Activated T-helper 9 cell treated with anti-CD3 and anti-CD28 coated beads, Interleukin-2, amount 50 U/mL, for 16 hours (primary cell): ENCODE measurements at places on chromosomes 11 and 22.

- no peak for DNase-seq
These were observed 1.1 kb downstream of the FCHSD2 start for GRCh38 chr11:73141031-73141308.

DNA sequence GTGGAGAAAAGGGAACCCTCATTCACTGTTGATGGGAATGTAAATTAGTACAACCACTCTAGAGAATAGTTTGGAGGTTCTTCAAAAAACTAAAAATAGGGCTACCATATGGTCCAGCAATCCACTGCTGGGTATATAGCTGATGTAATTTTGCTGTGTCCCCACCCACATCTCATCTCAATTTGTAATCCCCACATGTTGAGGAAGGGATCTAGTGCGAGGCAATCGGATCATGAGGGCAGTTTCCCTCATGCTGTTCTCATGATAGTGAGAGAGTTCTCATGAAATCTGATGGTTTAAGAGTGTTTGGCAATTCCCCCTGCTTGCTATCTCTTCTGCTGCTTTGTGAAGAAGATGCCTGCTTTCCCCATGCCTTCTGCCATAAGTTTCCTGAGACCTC lies 17.1 kb upstream of the OR52M1 start:
- no peak for DNase-seq

GRCh38 chr22:21939461-21939913 lies 13.2 kb downstream of the PPM1F start:
- no peak for DNase-seq

- no peak for DNase-seq
These were observed 277.6 kb downstream of the TTC28 start for GRCh38 chr22:28402060-28402459.

DNA sequence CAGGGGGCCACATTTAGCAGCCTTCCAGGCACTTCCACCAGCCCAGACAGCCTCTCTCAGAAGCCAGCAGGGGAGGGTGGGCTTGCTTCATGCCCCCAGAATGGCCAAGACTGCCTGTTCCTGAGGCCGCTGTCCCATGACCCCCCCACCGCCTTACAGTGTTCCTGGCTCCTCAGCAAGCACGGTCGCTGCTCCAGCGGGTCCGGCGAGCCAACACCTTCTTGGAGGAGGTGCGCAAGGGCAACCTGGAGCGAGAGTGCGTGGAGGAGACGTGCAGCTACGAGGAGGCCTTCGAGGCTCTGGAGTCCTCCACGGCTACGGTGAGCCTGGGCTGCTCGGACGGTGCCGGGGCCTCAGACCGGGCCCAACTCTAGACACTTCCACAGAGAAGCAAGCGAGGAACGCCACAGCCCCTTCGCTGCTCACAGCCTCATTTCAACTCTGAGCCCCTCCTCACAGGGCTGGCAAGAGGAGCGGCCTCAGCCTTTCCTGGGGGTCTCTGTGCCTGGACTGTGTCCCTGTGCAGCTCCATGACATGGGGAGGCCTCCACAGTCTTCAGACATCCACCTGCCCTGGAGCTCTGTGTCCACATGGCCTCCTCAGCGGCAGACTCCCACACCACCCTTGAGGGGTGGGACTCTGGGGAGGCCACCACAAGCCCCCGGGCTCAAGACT lies 668 bp downstream of the F2 start:
- no peak for DNase-seq

DNA sequence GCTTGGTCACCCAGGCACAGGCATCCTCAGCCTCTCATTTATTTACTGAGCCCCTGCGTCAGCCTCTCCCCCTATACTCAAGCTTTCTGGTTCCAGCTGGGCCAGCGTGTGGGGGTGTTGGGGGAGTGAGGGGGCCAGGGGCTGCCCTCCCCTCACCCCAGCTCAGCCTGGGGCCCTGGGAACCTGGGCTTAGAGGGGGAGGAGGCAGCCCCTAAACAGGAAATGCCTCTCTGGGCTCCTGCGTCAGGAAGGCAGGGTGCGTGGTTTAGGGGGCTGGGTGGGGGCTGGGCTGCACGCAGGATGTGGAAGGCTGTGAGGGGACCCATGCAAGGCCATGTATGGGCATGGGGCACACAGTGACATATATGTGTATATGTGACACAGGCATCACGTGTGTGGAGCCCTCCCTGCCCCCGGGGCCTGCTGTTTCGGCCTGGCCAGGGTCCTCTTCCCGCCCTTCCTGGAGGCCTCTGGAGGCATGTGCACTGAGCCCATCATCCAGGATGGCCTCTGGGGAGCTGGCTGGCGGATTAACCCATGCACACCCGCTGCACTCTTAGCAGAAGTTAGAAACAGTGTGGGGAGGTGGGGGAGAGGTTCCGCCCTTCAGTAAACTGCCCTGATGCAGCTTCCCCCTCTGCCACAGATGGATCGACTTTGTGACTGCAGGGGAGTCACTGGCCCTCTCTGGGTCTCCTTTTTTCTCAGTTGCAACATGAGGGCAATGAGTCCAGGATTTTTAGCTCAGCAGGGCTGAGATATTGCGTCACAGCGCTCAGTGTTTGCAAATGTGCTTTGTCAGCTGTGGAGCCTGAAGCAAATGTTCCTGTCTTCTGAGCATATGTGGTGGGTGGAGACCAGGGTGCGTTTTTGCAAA lies 1.1 kb upstream of the CD248 start:
- DNase-seq = no peak
